ENCODE measurements at places on chromosomes 16 and 17.

- no peak for DNase-seq
Measured at GRCh38 chr16:88599825-88600538, 29.8 kb downstream of the ZC3H18 start.

- no peak for DNase-seq
Measured at GRCh38 chr16:22732959-22733358, 81.0 kb upstream of the HS3ST2 start.

DNA sequence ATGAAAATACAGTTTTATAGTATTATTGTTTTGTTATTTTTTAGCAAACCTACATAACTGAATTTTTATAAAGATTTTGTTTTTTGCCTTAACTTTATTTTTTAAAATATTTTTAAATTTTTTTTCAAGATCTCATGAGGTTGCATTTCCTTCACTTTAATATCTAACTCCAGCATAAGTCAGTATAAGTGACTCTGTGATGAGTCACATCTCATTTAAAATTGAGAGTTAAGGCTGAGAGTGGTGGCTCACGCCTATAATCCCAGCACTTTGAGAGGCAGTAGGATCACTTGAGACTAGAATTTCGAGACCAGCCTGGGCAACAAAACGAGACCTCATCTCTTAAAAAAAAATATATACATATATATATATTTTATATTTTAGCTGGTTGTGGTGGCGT lies 44.0 kb downstream of the NLK start:
- DNase-seq = no peak

- no peak for DNase-seq
Measured at GRCh38 chr17:72594248-72594647, 473.4 kb downstream of the SOX9 start.
